ENCODE measurements at places on chromosomes 6 and 20.
A peak's percentile ranks its signal among the peaks of the same experiment; 100 is the strongest.

DNA sequence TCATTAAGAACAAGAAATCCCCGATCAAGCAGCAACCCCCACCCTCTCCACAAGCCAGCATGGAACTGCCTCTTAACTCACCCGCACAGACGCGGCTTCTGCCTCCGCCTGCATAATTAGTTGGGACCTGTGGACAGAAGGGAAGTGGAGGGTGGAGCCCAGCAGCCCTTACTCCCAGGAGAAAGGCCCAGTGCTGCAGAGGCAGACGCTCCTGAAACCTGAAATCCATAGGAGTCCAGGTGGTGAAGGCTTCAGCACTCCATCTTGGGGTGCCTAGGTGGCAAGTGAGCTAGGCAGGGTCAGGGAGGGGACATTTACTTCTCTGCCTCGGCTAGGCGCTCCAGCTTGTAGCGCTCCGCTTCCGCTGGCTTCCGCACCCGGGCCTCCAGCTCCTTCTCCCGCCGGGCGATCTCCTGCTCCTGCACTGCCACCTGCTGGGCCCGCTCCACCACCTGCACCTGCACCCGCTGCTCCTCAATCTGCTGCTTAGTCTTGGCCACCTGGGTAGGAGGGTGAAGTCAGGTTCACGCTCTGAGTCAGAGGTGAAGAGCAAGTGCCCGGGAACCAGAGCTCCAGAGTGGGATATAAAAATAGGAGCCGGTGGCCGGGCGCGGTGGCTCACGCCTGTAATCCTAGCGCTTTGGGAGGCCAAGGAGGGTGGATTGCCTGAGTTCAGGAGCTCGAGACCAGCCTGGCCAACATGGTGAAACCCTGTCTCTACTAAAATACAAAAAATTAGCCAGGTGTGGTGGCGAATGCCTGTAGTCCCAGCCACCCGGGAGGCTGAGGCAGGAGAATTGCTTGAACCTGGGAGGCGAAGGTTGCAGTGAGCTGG is 10.7 kb downstream of the TUBB start:
- DNase-seq, result peak; percentile 84

GRCh38 chr6:149990661-149991471 is 27.1 kb downstream of the ULBP1 start:
- no peak for DNase-seq

DNA sequence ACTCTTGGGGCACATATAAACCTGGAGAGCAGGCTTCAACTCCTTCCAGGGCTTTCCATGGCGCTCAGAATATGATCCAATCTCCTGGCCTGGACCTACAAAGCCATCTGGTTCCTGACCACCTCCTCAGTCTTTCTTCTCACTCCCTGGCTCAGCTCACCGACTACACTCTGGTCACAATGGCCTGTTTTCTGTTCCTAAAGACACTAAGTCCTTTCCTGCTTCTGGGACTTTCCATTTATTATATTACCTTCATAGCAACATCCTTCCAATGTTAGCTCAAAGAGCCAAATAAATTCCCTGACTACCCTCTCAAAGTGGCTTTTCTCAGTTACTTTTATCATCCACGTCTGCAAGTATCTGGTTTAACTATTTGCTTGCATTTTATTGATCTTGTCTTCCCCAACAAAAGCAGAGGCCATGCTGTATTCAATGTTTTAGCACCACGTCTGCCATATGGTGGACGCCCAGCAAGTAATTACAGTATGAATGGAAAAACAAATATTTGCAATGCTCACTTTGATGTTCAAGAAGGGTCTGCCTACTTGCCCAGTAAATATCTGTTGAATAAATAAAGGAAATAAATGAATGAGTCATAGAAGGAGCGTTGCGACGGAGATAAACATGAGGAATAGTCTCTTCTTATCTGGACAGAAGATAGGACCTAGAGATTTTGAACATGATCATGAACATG is 328.4 kb downstream of the ESR1 start:
- no peak for DNase-seq

- no peak for DNase-seq
Measured at GRCh38 chr20:51769976-51770615, 1.9 kb upstream of the ATP9A start.

DNA sequence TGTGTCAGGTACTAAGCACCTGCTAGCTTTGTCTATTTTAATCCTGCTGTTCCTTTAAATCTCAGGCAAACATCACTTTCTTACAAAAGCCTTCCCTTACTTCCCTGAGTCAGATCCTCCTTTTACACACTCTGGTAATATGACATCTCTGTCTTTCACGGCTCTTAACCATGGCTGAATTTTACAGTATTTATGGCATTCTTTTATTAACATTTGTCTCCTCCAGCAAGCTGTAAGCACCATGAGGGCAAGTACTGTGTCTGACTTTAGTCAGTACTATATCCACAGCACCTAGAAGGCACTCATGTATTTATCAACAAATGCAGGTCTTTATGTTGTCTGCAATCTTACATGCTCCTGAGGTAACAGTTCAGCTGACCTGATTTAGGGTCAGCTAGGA is 33.7 kb upstream of the HBS1L start:
- DNase-seq, result no peak

DNA sequence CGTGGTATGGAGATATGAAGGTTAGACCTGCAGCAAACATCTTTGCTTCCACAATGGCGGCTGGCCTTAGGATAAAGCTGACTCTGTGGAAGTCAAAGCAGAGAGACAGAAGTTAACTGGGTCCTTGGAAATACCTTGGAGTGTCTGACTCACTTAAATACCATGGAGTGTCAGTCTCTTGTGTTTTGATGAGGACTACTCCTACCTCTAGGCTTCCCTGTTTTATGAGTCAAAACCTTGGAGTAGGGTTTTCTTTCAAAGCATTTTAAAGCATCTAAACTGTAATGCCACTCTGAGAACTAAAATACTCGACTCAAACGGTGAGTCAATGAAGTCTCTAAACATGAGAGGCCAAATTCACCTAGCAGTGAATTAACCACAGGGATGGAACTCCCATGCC is 329.1 kb downstream of the SAMD5 start:
- DNase-seq, result no peak

DNA sequence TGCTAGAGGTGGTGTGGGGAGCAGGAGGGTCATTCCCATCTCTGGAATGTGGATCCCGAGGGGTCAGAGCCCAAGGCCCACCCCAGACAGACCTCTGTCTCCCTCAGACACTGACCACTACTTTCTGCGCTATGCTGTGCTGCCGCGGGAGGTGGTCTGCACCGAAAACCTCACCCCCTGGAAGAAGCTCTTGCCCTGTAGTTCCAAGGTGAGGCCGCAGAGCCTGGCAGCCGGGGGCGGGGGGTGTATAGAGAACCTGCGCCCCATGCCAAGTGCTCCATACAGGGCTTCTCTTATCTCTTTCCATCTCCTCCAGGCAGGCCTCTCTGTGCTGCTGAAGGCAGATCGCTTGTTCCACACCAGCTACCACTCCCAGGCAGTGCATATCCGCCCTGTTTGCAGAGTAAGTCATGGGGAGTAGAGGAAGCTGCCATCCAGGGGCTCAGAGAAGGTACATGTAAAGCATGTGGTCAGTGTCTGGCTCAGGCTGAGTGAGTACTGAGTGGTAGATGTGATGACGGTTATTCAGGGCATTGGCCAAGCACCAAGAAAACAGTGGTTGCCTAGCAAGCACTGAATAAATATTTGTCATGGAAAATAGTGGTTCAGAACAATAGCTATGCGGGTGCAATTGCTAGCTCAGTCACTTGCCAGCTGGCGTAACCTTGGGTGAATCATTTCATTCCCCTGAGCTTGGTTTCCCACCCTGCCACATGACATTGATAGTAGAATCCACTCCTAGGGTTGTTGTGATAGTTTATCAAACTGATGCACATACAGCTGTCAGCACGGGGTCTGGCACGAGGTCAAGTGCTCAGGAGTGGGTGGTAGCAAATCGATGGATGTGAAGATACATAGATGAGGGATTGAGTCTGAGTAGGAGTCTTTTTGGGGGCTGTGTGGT is 3.5 kb downstream of the PIGT start:
- DNase-seq, result no peak

DNA sequence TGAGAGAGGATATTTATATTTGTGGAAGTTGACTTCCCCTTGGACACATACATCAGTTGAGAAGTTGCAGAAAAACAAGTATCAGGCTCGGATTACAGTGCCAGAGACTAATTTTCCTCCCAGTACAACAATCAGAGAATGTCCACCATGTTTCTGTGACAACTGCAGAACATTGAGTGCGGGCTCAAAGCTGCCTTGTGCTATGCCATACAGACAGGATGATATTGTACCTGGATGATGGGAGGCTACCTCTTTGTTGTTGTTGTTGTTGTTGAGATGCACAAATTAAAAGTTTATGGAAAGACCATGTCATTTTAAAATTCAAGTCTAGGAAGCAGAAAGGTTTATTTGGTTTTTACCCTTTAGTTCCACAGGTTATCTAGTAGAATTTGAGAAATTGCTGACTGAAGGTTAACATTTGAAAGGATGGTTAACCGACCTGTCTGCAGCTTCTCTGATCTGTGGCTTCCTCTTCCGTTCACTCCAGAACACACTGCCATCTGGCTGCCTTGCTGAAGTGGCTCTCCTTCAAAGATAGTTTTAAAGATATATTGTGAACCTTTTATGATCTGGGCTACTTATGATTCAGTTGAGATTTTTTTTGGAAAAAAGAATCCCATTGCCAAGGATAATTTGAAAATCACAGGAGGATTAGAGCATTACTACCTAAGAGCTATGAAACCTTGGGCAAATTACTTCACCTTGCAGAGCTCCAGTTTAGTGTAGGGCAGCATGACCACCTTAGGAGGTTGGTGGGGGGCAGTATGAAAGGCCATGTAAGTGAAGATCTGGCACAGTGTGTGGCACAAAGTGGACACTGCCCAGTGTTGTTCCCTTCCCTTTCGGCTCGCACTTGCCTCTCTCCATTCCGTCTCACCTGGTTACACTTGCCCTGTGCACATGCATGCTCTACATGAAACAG is 15.9 kb downstream of the TMEM200A start:
- DNase-seq, result peak; percentile 63

DNA sequence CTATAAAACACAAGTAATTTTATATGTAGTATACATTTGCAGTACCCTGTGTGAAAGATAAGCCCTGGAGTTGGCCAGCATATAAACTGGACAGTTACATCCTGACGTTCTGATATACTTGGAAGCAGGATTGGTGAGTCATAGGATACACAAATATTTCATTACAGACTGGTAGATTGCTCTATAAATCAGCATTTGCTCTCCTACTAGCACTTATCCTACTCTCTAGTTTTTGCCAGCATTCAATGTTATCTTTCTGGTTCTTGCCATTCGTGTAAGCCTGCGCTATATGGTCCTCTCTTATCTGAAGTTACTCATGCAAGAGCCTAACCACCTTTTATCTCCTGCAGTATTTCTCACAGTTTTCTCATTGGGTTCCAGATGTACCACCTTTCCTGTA is 680.2 kb upstream of the MMS22L start:
- DNase-seq, result no peak

- peak; percentile 58 for DNase-seq
Measured at GRCh38 chr6:159978291-159979135, 9.6 kb downstream of the IGF2R start.

DNA sequence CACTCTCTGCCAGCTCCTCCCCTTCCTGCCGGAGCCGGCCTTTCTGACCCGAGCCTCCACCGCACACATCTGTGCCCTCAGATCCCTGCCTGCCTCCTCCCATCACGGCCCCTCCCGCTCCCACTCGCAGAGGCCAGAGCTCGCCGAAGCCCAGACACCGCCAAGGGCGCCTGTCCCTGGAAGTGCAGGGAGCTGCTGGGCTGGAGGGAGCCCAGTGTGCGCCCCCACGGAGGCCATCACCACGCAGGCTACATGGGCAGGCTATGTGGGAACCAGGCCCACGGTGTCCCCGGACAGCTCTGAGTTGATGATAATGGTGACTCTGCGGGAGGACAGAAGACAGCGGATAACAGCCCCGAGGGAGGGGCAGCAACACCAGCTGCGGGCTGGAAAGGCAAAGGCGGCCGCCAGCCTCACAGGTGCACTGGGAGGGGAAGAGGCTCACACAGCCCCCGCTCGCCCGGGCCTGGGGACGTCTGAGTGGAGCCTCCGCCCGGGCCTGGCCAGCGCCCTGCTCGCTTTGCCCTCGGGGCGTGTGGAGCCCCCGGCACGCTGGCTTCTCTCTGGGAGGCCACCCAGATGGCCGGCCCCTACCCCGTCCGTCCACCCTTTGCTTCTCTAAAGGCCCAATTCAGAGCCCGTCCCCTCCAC is 154.9 kb downstream of the DLL1 start:
- no peak for DNase-seq

DNA sequence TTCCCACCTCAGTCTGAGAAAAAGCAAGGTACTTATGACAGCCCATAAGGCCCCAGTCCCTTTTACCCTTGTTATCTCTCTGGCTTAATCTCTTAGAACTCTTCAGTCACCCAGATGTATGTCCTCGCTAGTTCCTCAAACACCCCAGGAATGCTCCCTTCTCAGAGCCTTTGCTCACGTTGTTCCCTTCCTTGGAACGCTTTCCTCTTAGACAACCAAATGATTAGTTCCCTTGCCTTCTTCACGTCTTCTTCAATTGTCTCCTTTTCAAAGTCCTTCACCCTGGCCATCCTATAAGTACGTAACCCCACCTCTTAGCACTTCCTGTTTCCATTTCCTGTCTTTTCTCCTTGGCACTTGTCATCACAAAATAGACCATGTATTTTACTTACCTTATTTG is 1.1 kb upstream of the APOBEC2 start:
- DNase-seq, result no peak

GRCh38 chr20:20226554-20226953 is 141.3 kb upstream of the INSM1 start:
- DNase-seq, result no peak

DNA sequence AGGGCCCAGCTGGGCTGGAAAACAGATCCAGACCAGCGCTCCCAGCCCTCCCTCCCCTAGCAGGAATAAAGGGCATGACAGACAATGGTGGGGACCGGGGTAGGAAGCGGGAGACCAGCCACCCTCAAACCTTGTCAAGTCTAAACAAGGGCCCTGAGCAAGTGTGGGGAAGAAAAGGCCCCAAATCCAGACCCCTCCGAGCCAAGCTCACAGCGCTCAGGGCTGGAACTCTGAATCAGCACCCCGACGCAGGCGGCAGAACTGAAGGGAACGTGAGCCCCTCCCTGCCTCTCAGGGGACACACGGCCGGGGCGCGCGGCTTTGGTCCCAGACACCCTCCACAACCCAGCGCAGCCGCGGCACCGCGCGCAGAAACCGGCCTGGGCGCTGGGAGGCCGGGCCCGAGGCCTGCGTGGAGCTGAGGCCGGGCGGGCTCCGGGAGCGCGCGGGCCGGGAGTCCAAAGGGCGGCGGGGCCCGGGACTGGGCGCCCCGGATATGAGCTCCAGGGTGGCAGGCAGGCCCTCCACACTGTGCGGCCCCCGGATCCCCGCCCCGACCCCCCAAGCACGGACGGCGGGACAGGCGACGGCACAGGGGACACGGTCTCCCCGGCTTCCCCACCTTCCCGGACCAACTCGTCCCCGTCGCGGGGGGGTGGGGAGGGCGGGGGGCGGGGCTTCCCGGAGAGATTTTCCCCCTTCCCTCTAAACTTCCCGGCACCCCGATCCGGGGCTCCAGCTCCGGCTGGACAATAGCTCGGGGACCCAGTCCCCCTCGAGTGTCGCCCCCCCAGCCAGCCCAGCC is 641 bp downstream of the TEAD3 start:
- no peak for DNase-seq

DNA sequence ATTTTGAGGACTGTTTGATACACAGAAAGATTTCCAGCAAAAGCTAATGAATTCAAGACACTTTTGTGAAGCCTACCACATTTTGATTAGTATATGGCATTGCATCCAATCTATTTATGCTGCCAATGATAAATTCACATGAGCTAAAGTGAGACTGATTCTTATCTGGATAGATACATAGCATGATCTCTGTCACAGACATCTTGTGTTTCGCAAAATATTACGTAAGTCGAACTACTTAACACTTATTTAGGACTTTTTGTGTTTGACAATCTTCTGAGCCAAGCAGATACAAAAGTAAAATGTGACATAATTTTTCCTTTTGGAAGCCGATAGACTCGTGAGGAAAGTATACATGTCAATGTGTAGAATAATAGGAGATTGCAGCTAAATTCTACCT is 251.6 kb downstream of the HACE1 start:
- DNase-seq, result no peak

All from CD4-positive, alpha-beta T cell treated with Interleukin-4 for 4 hours (primary cell).